ENCODE measurements at places on chromosomes 7 and 10.

- DNase-seq: no peak
These were observed 81.2 kb upstream of the PPIF start for GRCh38 chr10:79266084-79266483.

DNA sequence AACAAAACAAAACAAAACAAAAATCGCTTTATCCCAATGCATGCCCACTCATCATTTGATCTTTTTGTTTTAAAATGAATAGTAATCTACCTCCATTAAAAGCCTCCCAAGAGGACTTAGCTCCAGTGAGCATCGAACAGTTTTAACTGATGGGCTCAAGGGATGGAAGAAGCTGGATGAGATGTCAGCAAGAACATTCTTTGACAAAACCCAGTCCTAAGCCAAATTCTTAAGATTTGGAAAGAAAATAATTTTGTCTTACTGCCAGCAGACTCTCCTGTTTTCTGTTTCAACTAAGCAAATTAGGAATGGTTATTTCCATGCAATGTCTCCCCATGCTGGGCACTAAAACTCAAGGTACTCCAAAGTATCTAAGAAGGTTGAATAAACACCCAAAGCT lies 127.3 kb downstream of the RNLS start:
- DNase-seq: no peak

DNA sequence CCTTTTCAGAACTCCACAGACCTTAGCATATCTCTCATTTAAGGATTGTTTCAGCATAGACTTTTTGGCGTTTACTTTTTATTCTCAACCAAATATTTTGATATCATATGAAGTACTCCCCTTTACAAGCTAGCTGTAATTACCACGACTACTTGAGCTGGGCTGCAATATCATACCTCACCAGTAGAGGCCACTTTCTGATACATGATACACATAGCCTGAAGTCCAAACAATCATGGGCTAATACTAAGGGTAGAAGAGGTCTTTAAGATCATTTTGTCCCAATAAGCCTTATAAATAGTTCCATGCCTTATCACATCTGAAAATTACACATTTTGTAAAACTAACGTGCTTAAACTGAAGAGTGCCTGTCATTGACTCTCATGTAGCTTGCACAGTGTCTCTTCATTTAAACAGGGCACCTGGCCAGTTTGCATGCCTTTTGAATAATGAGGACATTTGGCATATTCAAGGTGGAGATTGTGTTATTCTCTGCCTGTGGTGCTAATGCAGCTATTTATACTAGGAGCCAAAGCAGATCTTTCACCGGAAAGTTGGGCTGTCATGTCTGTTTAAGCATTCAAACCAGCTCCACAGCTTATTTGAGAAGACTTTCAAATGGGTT lies 403.7 kb upstream of the ZMIZ1 start:
- no peak for DNase-seq

GRCh38 chr7:99898023-99898357 lies 21.2 kb upstream of the OR2AE1 start:
- no peak for DNase-seq

DNA sequence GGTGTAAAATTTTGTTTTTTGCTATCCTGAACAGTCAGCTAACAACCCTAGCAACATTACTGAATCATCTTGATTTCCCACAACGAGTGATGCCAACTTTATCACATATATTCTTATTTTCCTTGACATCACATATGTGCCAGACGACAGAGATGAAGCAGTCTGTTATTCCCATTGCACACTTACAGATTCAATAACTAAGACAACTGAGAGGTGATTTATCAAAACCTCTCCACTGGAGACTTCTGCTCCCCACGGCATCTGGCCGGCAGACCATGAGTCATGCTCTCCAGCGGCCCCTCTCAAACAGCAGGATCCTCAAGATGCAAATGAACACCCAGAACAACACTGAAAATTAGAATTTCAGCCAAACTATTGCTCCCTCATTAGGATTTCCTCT lies 57.1 kb downstream of the AMPH start:
- DNase-seq: no peak

GRCh38 chr7:42690794-42691639 lies 220.9 kb downstream of the C7orf25 start:
- DNase-seq: no peak

DNA sequence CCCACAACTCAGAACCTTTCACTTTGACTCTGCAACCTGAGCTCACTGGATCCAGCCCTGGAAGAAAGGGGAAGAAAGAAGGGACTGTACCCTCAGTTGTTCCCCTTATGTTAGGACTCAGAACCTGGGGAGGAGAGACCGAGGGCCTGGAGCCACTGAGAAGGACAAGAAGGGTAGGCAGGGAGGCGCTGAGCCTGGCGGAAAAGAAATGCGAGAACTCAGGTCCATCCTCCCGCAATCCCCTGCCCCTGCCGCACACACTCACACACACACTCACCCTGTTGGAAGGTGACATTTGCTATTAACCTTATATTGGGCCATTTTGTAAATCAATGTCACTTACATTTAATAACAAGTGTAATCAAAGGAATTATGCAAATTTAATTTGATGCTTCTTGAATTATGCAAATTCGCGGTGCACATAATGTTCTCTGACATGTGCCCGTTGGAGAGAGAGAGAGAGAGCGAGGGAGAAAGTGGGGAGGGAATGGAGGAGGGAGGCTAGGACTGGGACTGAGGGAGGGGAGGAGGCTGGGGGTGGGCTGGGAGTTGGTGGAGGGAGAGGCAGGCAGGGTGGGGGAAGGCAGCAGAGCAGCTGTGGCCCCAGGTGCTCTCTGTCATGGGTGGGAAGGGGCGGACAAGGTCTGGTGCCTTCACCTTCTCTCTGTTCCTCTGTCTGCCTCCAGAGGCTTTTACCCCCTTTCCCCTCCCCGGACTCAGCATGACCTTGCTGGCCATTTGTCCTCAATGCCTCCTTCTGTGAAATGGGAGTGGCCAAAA lies 99.6 kb upstream of the PAX2 start:
- DNase-seq: no peak

DNA sequence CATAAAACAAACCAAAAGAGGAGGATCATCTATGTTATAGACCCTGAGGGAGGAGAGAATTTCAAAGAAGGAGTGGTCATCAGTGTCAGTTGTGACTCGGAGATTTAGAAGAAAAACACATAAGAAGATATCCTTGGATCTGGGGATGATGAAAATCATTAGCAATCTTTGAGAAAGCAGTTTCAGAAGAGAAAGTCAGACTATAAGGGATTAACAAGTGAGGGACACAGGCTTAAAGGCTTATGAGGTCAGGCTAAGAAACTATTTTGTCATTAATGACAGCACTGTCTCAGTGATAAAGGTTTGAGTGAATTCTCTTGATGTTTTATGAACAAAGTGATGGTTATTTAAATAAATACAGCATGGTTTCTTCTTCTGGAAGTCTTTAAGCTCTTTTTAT lies 6.1 kb upstream of the GPR85 start:
- no peak for DNase-seq

GRCh38 chr7:134777470-134777869 lies 2.0 kb upstream of the CALD1 start:
- DNase-seq: no peak

- peak; percentile 23 for DNase-seq
These were observed 6.1 kb downstream of the NPY start for GRCh38 chr7:24290004-24290641.

GRCh38 chr7:49279891-49280290 lies 355.5 kb downstream of the CDC14C start:
- DNase-seq: no peak

DNA sequence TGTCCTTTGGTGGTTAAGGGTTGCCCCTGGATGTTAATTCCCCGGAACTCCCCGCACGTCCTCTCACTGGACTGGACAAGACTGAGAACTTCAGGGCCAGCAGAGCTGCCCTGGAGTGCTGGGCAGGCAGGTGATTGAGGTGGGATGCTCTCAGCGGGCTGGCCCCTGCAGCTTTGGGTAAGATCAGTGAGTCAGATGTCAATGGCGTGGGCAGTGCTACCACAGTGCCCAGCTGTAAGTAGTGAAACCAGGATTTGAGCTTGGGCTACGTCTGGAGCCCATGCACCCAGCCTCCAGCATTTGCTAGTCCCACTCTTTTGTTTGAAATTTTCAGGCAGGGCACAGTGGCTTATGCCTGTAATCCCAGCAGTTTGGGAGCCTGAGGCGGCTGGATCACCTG lies 6.7 kb upstream of the SEPHS1 start:
- no peak for DNase-seq

- DNase-seq: no peak
These were observed 201.9 kb upstream of the PTER start for GRCh38 chr10:16234916-16235315.

DNA sequence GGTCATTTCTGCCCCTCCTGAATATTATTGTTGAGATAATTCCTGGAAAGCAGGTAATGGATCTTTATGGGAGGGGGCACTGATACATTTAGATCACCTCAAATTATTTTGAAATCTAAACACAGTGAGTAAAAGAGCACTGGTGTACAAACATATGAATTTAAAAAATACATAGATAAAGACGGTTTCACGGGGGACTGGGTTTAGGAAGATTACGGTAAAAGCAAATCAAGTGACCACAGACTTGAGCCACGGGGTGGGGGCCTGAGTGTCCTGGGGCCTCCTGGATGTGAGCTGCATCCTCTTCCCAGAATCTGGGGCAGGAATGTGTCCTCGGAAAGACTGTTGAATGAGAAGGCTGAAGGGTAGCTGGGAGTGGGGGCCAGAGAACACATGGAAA lies 219.1 kb upstream of the KLF6 start:
- DNase-seq: no peak

DNA sequence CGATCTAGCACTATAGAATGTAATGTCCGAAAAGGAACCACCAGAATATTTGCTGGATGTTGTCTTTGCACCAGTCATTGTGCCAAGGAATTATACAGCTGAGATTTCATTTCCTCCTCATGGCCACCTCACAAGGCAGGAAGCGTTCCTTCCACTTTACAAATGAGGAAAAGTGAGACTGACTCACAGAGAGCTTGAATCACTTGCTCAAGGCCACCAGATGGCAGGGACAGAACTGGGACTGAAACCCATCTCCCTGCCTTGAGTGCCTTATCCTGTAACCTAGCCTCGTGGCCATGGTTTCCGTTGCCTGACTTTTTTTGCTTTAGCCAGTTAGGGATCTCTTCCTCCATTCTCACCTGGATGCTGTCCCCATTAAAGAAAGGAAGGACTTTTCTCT lies 44.7 kb upstream of the PDZD8 start:
- DNase-seq: no peak

GRCh38 chr10:115957786-115958442 lies 315.1 kb downstream of the GFRA1 start:
- DNase-seq: no peak

- DNase-seq: no peak
These were observed 152.4 kb downstream of the DGKI start for GRCh38 chr7:137694405-137694804.

DNA sequence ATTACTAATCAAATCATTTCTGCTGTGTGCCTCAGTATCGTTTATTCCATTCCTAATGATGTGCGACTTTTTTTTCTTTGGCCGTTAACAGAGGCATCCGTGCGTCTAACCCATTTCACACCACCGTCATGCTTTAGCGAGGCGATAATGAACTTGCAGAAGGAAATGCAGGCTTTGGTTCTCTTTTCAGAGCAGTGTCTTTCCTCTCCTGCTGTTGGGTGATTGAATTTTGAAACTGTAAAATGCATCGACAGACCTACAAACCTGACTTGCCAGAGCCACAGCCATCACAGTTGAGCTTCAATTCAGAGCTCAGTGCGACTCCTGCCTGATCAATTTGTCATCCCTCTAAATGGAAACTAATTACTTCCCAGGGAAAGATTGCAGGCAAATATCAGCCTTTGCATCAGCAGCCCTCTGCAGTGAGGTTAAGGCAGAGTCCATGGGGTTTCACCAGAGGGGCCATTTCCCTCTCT lies 486.0 kb upstream of the GALNT17 start:
- no peak for DNase-seq

- no peak for DNase-seq
These were observed 6.8 kb downstream of the NAMPT start for GRCh38 chr7:106277976-106278375.

GRCh38 chr7:5283421-5284303 lies 919 bp downstream of the SLC29A4 start:
- DNase-seq: no peak
